SK-N-MC (cell line): ENCODE measurements at places on chromosomes 13 and 19.

DNA sequence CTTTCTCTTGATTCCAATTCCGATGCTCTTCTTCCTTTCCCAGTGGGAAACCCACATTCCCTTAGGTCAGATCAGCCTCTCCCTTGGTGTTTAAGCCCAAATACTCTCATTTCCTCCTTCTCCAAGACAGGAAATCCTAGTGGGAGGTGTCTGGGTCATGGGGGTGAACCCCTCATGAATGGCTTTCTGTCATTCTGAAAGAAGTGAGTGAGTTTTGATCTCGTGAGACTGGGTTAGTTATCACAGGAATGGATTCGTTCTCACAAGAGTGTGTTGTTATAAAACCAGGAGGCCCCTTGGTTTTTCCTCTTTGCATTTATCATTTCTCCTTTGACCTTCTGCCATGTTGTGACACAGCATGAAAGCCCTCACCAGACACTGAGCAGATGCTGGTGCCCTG lies 76.2 kb upstream of the MTIF3 start:
- no peak for DNase-seq

- no peak for DNase-seq
These were observed 1444.1 kb downstream of the SLITRK5 start for GRCh38 chr13:89115307-89115706.

GRCh38 chr13:22126433-22127021 lies 455.7 kb downstream of the FGF9 start:
- DNase-seq, result no peak

- no peak for DNase-seq
These were observed 215.1 kb upstream of the MIR17HG start for GRCh38 chr13:91132381-91132780.

- DNase-seq, result no peak
These were observed 564 bp downstream of the HS6ST3 start for GRCh38 chr13:96090240-96091101.

DNA sequence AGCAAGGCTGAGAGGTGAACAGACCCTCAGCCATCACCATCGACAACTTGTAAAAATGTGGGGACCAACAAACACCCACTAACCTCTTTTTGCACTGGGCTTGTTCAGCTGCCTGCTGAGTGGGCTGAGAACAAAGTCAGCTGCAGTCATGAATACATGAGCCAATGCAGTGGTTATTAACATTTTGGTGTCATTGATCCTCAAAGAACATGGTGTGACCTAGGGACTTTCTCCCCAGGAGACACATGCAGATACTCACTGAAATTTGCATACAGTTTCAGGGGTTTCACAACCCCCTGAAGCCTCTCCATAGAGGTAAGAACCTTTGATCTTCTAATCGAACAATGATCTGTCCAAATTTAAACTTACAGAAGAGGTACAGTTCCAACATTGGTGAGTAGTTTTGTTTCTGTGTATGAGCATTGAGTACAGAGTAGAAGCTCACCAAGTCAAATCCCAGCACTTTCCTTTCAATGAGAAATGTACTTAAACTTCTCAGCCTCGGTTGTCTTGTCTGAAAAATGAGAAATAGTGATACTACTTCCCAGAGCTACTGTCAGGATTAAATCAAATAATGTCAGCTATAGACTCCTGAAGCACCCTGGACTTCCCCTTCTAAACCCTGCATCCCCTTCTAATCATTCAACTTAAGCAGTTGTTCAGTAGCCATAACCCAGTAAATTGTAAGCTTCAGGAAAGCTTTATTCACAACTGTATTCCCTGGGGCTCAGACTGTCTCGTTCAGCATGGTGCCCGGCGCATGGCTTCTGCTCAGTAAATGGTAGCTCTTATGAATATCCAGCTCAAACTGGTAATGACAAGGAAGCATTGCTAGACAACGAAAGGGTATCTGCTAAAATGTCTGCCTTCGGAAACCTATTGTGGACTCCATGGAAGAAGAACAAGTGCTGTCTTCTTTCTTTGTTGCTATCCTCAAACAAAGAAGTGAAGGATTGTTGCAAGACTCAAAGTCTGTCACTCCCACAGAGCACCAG lies 148.7 kb downstream of the FOXO1 start:
- DNase-seq, result no peak

- DNase-seq, result no peak
These were observed 235.5 kb downstream of the PCDH9 start for GRCh38 chr13:66994517-66995202.

DNA sequence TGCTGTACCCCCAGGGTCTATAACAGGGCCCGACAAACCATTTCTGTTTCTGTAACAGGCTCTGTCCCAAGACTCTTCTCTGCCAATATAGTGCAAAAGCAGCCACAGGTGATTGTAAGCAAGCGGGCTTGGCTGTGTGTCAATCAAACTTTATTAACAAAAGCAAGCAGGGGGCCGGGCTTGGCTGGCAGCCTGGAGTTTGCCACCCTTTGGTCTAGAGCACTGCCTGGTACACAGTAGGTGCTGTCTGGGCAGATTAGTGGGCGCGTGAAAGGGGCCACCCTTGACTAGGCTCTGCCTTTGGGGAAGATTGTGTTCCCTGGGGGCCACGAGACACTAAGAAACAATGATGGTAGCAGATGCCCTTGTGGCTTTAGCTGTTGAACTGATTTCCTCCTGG lies 27.4 kb downstream of the CCL25 start:
- no peak for DNase-seq

DNA sequence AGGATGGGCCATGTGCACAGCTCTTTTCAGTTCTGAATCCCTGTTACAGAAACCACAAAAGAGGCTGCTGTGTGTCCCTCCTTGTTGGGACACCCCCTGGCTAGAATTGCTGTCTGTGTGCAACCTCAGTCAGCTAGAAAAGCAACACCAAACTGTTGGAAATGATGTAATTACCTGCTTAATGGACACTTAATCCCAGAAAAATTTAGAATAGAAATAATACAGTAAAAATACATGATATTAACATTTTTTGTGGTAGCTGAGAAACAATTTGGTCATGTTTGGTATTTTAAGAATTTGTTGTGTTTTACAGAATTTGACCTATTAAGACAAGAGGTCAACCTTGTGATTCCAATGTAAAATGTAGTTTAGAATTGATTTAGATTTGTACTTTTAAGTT lies 46.8 kb downstream of the FAM124A start:
- DNase-seq, result no peak

DNA sequence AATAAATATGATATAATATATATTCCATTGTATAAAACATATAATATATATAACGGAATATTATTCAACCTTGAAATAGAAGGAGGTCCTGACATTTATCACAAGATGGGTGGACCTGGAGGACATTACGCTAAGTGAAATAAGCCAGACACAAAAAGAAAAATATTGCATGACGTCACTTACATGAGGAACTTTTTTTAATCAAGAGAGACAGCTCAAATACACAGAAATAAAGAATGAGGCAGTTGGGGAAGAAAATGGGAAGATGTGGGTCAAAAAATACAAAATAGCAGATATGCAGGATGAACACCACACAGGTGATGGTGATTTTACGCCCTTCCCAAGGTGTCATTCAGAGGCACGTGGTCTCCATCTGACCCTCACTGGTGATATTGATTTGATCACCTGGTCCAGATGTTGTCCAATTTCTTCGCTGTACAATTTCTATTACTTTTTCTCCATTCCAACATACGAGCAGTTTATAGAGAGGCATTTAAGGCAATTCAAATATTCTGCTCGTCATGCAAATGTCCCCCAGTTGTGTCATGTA lies 513 bp upstream of the ZNF317 start:
- DNase-seq, result no peak

- DNase-seq, result no peak
These were observed 7.9 kb upstream of the F10 start for GRCh38 chr13:113114511-113115362.
